ENCODE measurements at places on chromosomes 11 and 22. TPM values are rescaled to one million over a fixed set of nuclear protein-coding genes. Genes with fewer than 3 reads are reported as not detected.

- no peaks in the 10 kb centered on the region for H3K4me1 ChIP-seq
- no peaks in the 10 kb centered on the region for H3K36me3 ChIP-seq
- no peak overlapping the region for H3K27ac ChIP-seq
- H3K27me3 ChIP-seq = no peaks in the 10 kb centered on the region
- no peak for DNase-seq
These were observed 131.0 kb downstream of the MORC2 start for GRCh38 chr22:30837531-30837930.

The ZNF214 gene
- not detected for total RNA-seq

The SCGB1C1 gene
- total RNA-seq = not detected

The UBQLN3 gene
- total RNA-seq = not detected

DNA sequence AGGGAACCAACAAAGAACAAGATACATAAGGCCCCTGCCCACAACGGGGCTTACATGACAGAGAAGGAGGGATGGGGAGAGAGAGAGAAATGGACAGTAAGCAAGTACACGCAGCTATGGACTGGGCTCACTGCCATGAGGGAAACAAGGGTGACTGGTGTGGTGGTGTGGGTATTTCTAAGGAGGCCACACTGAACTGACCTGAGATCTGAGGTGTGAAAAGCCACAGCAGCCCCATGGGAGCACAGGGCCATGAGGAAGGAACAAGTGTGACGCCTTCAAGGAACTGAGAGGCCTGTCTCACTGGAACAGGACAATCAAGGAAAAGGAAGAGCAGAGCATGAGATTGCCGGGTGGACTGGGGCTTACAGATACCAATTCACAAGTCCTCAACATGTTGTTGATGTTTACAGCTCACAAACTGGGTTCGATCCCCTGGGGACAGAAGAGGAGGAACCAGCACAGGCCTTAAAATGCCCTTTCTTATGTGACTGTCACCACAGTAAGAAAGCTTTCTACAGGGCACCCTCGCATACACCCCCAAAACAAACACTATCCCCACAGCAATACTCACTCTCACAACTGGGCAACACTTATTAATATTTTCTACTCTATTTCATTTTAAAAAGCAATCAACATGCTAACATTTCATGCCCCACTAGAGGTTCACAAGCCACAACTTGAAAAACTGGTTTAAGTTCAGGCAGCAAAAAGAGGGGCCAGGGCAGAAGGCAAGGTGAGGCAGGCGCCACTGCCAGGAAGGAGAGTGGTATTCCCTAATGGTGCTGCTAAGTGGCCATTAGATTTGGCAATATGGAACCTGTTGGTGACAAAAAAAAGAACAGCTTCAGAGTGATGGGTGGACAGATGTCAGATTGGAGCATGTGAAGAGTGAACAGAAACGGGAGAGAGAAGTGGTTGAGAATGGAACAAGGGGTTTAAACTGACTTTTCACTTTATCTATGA lies 39.1 kb downstream of the TCIRG1 start:
- no peaks in the 10 kb centered on the region for H3K4me1 ChIP-seq
- no peaks in the 10 kb centered on the region for H3K36me3 ChIP-seq
- DNase-seq = no peak
- H3K27me3 ChIP-seq = no peaks in the 10 kb centered on the region

- H3K4me3 ChIP-seq = no peak overlapping the region
- no peaks in the 10 kb centered on the region for H3K27me3 ChIP-seq
- H3K4me1 ChIP-seq = no peaks in the 10 kb centered on the region
- no peaks in the 10 kb centered on the region for H3K36me3 ChIP-seq
These were observed 84.6 kb downstream of the MYEOV start for GRCh38 chr11:69378303-69379141.

The CD248 gene
- total RNA-seq = 0.26 TPM

- H3K27ac ChIP-seq = no peak overlapping the region
- no peaks in the 10 kb centered on the region for H3K36me3 ChIP-seq
- no peak overlapping the region for H3K4me3 ChIP-seq
- no peaks in the 10 kb centered on the region for H3K4me1 ChIP-seq
- H3K27me3 ChIP-seq = no peaks in the 10 kb centered on the region
- no peak for DNase-seq
These were observed 507.4 kb downstream of the METTL15 start for GRCh38 chr11:28615542-28615941.

DNA sequence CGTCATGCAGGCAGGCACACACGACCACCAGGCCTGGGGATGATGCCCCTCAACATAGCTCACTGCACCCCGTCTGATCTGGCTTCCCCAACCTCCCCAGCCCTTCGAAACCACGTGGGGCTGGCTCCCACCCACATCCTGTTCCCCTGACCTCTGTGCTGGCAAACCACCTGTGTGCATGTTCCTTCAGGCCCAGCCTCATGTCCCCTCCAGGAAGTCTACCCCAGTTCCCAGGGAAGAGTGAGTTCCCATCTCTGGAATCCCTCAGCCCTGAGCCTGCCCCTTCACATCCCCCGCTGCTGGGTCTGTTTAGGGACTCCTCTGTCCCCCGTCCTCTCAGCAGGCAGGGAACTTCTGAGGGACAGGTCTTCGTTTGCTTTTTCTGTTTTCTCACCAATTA lies 7.1 kb downstream of the SLC7A4 start:
- peak; percentile 22 for DNase-seq
- no peak overlapping the region for H3K4me3 ChIP-seq
- H3K4me1 ChIP-seq = peaks cover 12% of the 10 kb centered on the region
- no peak overlapping the region for H3K27ac ChIP-seq

- no peak overlapping the region for H3K4me3 ChIP-seq
- H3K36me3 ChIP-seq = no peaks in the 10 kb centered on the region
- H3K27me3 ChIP-seq = no peaks in the 10 kb centered on the region
- no peaks in the 10 kb centered on the region for H3K4me1 ChIP-seq
These were observed 178.8 kb downstream of the IGLL1 start for GRCh38 chr22:23401111-23401909.

The CECR2 gene
- not detected for total RNA-seq

DNA sequence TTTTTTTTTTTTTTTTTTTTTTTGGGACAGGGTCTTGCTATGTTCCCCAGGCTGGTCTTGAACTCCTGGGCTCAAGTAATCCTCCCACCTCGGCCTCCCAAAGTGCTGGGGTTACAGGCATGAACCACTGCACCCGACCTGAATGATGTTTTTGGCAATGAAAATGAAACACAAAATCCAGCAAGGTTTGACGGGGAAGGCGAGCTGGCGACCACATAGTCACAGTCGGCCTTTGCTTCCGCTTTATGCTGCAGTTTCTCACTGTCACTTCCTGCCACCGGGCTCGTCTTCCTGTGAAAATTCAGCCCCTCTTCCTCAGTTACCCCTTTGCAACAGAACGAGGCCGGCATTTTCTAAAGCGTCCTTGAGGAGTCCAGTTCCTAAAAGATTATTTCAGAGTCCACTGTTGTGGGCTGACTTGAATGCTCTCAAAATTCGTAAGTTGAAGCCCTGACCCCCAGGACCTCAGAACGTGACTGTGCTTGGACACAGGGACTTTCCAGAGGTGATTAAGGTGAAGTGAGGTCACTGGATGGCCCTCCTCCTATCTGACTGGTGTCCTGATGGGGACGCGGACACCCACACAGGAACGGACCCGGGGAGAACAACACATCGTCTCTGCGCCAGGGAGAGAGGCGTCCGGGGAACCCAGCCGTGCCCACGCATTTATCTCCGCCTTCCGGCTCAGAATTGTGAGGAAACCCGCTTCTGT lies 2.9 kb upstream of the BID start:
- no peaks in the 10 kb centered on the region for H3K36me3 ChIP-seq
- peak overlapping the region; percentile 91 for H3K4me3 ChIP-seq
- H3K27me3 ChIP-seq = no peaks in the 10 kb centered on the region

The APOA4 gene
- not detected for total RNA-seq

The GAB4 gene
- total RNA-seq = not detected

DNA sequence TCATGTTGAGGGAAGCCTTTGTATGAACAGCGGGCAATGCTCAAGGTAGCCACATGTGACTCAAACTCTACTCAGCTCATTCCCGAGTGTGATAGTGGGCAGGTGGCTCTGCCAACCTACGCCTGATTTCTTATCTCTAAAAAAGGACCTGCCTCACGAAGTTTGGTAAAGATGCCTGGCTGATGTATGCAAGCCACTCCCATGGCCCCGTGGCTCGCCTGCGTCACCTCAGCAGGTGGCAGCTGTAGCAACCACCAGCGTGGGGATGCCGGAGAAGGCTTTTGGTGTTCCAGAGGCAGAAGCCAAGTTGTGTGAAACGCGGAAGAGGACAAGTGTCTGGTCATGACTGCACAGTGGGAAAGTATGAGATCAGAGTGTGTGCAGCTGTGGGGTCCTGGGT lies 5.4 kb downstream of the FADS2 start:
- peak; percentile 17 for DNase-seq
- peaks cover 34% of the 10 kb centered on the region for H3K4me1 ChIP-seq
- no peaks in the 10 kb centered on the region for H3K36me3 ChIP-seq

DNA sequence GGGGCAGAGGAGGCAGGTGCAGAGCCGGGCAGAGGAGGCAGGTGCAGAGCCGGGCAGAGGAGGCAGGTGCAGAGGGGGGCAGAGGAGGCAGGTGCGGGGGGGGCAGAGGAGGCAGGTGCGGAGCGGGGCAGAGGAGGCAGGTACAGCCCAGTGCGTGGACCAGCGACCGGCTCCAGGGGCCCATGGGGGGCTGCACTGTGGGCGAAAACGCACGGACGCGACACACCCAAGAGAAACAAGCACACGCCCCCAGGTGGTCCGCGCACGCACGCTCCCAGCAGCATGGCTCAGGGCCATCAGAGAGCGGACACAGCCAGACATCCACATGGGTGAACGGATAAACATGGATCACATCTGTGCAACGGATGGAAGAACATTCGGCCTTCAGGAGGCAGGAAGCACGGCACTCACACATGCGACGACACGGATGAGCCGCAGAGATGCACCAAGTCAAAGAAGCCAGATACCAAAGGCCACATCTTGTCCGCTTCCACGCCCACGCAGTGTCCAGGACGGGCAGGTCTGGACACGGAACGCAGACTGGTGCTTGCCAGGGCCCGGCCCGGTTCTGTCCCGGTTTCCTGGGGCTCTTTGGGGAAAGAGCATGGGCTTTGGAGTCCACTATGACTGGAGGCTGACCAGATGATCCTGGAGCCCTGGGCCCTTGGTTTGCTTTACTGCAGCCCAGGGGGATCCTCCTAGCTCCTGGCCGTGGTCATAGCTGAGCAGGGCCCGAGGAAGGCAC lies 21.8 kb downstream of the OSBPL5 start:
- DNase-seq = no peak
- H3K36me3 ChIP-seq = no peaks in the 10 kb centered on the region
- no peaks in the 10 kb centered on the region for H3K27me3 ChIP-seq
- no peaks in the 10 kb centered on the region for H3K4me1 ChIP-seq
